ENCODE measurements at places on chromosomes 5 and 9.

DNA sequence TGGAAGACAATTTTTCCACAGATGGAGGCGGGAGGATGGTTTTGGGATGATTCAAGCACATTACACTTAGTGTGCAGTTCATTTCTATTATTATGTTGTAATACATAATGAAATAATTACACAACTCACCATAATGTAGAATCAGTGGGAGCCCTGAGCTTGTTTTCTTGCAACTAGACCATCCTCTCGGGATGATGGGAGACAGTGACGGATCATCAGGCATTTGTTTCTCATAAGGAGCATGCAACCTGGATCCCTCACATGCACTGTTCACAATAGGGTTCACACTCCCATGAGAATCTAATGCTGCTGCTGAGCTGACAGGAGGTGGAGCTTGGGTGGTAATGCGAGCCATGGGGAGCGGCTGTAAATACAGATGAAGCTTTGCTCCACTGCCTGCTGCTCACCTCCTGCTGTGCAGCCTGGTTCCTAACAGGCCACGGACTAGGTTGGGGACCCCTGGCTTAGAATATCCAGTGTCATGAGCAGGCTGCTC, 1.6 kb downstream of the STKLD1 start:
- DNase-seq: no peak

DNA sequence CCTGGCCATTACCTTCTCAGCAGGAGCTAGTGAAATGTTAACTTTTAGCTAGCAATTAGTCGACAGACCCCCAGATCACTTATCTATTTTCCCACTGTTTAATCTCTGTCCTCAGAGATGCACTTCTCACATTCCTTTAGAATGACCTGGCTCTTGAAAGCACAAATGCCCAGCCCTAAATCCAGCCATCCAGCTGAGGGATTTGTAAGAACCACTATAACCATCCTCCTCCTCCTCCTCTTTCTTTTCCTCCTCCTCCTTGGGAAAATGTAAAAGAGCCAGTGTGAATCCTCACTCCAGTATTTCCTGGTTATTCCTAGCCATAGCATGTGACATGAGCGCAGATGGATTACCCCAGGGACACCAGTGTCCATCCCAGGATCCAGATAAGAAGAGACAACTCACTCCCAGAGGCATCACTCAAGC, 124.3 kb downstream of the ENC1 start:
- no peak for DNase-seq

- DNase-seq: no peak
Observed at GRCh38 chr5:115785381-115786065, 30.9 kb downstream of the CDO1 start.

- DNase-seq: no peak
Observed at GRCh38 chr5:143427122-143427735, 23.7 kb upstream of the NR3C1 start.

DNA sequence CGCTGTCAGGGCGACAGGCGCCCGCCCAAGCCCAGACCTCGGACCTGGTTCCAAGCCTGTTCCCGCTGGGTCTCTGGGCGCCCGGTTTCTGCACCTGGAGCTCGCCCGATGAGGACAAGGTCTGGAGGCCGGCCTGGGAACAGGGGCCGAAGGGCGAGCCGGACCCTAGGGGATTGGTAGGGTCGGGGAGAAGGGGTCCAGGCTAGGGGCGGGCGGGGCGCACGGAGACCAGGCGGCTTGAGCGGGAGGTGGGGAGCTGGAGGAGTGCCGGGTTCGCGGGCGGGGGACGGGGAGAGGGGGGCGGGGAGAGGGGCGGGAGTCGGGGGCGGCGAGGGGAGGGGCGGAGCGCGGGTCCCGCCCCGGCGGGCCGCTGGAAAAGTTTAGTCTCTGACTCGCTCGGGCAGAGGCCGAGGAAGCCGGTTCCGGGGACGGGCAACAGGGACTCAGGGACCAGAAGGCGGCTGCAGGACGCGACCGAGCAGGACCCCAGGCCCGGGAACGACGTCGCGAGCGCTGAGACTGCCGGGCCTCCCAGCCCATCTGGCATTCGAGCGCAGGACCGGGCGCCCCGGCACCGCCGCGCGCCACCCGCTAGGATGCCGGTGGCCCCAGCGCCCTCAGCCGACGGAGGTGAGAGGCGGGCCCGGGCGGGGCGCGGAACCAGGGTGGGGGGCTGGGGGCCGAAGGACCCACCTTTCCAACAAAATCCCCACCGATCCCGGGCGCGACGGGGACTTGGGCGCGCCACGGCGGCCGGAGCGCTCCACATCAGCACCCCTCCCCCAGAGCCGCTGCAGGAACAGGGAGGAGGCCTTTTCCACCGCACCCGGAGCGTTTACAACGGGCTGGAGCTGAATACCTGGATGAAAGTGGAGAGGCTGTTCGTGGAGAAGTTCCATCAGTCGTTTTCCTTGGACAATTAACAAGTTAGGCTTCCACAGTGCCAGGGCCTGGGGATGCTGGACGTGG, at the start of gene S1PR3:
Gene S1PR3, plus strand, starts transcription at position 403 of the 969 bp plus-strand sequence. CDS start 9,733 bp downstream, outside the sequence.
- no peak for DNase-seq

Data from left colon (tissue), 2 donors.